Activated T-cell treated with anti-CD3 and anti-CD28 coated beads for 4 hours (primary cell): ENCODE measurements at places on chromosomes 12 and 14.

GRCh38 chr12:71671816-71672215 is 7.7 kb downstream of the THAP2 start:
- no peak for DNase-seq

- no peak for DNase-seq
Measured at GRCh38 chr14:20707622-20708021, 19.1 kb downstream of the ANG start.

DNA sequence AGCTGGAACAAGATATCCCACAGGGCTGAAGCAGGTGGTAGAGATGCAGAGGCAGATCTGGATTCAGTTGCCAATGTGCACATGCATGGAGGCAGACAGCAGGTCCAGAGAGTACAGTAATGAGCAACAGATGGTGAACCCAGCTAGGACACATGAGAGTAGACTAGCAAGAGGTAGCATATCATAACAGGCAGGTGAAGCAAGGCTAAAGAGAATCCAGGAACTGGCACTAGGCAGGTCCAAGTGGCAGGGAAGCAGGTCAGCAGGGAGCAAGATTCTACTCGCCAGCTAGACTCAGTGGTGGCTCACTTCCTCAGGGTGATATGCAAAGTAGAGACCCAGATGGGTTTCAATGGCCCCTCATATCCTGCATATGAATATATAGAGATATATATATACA is 15.3 kb upstream of the MYF6 start:
- DNase-seq: no peak

GRCh38 chr14:64774272-64774671 is 70.0 kb downstream of the PLEKHG3 start:
- no peak for DNase-seq
